AG04449 (cell line): ENCODE measurements at places on chromosomes 1 and 21.

- no peak for DNase-seq
These were observed 38.4 kb upstream of the PRDM2 start for GRCh38 chr1:13661539-13661938.

DNA sequence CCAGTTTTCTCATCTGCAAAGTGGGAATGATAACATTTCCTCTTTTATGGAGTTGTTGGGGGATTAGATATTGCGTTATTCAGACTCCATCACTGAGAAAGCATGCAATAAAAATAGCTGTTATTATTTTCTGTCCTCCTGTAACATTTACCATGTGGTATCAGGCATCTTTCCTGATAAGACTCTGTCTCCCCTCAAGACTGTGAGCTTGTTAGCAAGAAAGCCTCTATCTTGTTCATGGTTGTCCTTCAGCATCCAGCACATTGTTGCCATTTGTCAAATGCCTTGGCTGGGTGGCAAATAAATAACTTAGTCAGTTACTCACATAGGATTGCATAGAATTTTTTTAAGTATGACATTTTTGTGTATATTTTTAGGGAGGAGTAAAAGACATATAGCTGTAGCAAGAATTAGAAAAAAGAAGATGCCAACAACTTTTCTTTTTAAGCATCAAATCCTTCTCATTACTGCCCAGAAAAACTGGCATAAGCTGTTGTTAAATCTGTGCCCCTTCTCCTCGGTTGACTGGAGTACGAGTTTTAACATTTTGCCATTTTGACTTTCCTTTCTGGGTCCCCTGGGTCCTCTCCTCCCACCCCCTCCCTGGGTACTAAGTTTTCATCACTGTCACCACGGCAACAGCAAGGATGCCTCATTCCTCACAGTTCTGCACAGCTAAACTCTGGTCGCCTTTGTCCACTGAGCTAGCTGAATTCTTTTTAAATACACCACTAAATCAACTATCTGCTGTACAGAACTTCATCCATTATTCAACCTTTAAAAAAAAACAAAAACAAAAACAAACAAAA, 1.0 kb upstream of the JAM2 start:
- DNase-seq = no peak

DNA sequence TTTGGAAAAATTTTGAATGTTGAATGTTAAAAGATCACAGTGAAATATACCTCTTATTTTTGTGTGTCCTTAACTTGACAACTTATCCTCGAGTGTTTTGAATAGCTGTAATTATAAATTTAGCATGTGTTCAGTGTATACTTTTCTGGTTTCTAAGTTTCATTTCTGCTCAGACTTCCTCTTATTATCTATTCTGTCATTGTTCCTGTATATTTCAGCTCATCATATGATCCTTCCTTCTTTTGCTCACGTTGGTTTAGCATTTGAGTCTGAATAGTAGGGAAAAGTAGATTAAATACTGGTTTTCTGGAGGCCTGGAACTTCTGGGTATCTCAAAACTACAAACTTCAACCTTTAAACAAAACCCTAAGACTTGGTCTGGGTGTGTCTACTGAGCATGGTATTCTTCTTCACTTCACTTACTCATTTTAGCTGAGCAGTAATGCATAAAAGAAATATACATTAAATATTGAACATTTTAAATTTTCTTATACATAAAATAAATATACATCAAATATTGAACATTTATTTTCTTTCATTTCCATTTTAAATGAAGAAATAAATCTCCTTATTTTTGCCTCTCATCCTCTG, 3.3 kb upstream of the ATP6V1G3 start:
- DNase-seq = no peak

DNA sequence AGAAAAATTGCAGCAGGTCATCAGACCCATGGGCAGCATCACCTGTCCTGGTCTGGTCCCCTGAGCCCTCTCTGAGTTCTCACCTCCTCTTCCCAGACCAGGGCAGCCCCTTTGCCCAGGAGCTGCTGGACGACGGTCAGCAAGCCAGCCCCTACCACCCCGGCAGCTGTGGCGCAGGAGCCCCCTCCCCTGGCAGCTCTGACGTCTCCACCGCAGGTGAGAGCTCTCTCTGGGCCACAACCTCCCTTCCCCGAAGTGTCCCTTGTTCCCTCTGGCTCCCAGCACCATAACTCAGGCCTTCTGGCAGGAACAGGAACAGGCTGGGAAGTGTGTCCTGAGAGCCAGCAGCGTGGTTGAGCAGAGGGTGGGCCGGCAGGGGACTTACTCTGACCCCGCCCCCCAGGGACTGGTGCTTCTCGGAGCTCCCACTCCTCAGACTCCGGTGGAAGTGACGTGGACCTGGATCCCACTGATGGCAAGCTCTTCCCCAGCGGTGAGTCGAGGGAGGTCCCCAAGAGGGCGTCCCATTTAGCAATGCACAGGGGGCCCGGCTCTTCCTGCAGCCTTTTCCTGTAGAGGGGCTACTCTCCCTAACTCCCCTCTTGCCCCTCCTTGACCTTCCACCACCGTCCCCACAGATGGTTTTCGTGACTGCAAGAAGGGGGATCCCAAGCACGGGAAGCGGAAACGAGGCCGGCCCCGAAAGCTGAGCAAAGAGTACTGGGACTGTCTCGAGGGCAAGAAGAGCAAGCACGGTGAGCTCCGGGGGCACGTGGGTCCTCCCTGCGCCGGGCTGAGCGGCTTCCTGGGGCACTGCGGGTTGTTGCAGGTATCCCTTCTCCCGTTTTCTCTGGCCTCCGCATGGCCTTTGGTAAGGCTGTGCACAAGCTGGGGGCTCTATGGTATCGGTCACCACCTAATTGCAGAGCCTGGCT, 2.4 kb downstream of the ELF3 start:
- DNase-seq = no peak

GRCh38 chr1:42765832-42766740, 742 bp downstream of the P3H1 start:
- DNase-seq = no peak

DNA sequence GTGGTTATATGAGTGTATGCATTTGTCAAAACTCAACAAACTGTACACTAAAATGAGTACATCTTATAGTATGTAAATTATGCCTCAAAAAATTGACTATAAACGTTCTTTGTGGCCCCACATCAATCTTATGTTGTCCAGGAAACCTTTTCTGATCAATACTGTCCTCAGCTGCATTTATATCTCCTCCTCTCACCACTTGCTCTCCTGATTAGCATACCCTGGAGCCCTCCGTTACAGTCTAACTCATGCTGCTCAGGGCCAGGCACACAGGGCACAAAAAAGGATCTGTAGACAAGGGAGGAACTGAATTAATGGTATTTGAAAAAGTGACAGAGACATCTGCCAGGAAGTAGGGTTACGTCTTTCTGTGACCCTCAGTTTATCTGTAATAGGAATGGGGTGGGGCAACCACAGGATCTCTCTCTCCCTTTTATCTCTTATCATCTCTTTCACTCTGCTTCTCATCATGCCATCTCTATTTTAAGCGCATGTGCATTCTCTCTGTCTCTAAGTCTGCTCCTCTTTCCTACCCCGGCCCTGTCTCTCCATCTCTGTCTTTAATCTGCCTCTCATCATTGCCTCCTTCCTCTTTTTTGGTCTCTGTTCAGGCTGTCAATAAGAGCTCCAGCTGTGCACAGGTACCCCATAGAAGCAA, 7.0 kb upstream of the TAL1 start:
- DNase-seq = no peak

DNA sequence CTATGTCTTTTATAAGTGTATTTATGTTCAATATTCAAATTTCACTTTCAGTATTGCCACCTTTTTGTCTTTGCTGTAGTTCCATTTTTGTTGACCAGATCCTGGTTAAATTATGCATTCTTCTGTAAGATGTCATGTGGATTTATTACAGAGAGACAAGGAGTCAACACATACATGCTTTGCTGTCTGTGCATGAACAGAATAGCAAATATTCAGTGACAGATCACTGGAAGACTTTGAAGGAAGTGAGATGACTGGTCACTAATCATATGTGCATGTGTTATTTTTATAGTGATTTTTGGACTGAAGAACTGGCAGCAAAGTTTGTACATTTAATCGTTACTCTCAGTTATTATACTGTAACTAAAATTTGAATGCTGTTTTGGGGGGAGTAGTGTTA, 117.2 kb downstream of the PLPPR5 start:
- no peak for DNase-seq

DNA sequence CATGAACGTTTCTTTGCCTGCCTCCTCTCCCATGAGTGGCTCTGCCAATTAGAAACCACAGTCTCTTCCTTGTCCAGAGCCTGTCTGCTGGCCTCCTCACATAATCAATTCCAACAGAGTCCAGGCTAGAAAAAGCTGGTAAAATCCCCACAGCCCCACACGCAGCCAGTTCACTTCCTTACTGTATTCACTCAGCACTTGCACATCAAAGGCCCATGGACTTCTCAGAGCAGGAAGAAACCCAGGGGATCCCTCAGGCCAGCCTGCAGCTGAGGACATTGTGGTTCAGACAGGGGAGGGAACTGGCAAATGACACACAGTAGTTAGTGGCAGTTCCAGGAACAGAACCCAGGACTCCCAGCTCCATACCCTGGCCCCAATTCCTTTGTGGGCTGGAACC, 171.6 kb upstream of the EDN2 start:
- DNase-seq = no peak

- DNase-seq = no peak
These were observed 111.4 kb downstream of the ZP4 start for GRCh38 chr1:237779356-237779755.

GRCh38 chr1:118949315-118949714, 38.8 kb downstream of the TBX15 start:
- DNase-seq = no peak

- DNase-seq = no peak
These were observed 2.2 kb downstream of the IER5 start for GRCh38 chr1:181090641-181091126.
